Esophagus squamous epithelium (tissue), 5 donors: ENCODE measurements at places on chromosomes 13 and 19.
A peak's percentile ranks its signal among the peaks of the same experiment; 100 is the strongest.

DNA sequence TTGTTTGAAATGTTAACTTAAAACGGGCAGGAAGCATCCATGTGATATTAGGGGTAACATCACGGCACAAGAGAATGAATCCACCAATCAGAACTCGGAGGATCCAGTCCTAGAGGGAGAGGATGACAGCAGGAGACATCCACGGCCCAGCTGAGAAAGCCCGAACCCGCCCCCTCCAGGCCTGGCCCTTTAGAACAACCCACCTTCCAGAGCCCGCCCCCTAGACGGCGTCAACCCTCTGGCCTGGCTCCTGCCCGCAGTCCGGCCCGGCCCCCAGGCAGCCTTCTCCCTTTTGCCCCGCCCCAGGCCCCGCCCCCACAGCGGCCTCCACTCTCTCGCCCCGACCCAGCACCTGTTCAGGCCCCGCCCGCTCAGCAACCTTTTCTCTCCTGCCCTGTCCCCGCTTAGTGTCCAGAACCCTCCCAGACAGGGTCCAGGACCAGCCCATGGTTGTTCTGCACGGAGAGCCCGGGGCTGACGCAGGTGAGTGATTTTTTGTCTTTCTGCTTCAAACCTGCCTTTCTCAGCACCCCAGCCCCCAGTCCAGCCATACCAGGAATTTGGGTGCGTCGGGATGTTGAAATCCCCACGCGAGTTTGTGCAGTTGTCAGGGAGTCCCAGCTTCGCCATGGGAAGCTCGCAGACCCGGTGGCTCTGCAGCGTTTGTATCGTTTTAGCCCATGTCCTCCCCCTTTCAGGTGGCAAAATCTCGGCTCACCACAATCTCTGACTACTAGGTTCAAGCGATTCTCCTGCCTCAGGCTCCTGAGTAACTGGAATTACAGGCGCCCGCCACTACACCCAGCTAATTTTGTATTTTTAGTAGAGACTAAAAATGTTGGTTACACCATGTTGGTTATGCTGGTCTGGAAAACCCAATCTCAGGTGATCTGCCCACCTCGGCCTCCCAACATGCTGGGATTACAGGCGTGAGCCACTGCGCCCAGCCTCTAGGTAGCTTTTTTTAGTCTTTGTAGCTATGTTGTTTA, 16.1 kb downstream of the ZNF816 start:
- no peak overlapping the region for H3K4me3 ChIP-seq
- DNase-seq, result no peak
- no peaks in the 10 kb centered on the region for H3K27me3 ChIP-seq
- peaks cover 22% of the 10 kb centered on the region for H3K36me3 ChIP-seq

DNA sequence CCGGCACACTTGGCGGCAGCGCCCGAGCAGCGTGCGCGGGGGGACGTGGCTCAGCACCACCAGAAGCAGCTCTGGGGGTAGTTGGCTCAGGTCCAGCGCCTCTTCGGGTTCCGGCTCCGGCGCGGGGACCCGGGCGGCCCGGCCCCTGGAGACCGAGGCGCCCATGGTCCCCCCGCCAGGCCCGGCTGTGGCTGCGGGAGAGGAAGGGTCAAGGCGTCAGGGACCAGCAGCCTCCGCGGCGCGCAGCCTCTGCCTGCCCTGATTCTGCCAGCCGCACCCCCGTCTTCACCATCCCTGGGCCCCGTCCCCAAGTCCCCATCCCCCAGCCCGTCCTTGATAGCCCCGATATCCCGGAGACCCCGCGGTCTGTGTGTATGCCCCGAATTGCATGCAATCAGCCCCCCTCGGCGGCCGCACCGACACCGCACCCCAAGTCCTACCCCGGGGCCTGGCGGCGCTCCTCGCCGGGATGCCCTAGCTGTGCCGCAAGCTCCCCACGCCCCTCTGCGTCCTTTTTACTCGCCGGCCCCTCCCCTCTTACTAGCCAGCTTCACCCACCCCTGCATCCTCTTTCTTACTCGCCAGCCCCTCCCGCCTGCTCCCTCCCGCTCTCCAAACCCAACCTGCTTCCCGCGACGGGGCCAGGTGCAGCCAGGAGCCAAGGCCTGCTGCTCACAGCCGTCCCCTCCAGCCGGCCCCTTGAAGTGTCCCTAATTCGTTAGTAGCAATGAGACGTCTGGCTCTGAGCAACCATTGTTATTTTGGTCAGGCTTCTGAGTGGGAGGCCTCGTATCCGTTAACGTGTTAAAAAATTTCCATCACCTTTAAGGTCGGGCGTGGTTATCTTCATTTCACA, at the start of gene FBXO27:
Gene FBXO27, minus strand, starts transcription at position 487 of the 856 bp plus-strand sequence. Its CDS starts 322 bp downstream, at position 165.
- peaks cover 18% of the 10 kb centered on the region for H3K4me1 ChIP-seq
- H3K36me3 ChIP-seq, result peaks cover 15% of the 10 kb centered on the region
- no peak for DNase-seq
- peak within 1 kb of the TSS; percentile 97 for H3K27ac ChIP-seq
- no peaks in the 10 kb centered on the region for H3K27me3 ChIP-seq
- H3K4me3 ChIP-seq, result peak within 1 kb of the TSS; percentile 74

- no peaks in the 10 kb centered on the region for H3K27me3 ChIP-seq
- no peak overlapping the region for H3K4me3 ChIP-seq
- H3K4me1 ChIP-seq, result no peaks in the 10 kb centered on the region
- H3K27ac ChIP-seq, result no peak overlapping the region
These were observed 45.3 kb downstream of the CDK8 start for GRCh38 chr13:26299168-26299750.

DNA sequence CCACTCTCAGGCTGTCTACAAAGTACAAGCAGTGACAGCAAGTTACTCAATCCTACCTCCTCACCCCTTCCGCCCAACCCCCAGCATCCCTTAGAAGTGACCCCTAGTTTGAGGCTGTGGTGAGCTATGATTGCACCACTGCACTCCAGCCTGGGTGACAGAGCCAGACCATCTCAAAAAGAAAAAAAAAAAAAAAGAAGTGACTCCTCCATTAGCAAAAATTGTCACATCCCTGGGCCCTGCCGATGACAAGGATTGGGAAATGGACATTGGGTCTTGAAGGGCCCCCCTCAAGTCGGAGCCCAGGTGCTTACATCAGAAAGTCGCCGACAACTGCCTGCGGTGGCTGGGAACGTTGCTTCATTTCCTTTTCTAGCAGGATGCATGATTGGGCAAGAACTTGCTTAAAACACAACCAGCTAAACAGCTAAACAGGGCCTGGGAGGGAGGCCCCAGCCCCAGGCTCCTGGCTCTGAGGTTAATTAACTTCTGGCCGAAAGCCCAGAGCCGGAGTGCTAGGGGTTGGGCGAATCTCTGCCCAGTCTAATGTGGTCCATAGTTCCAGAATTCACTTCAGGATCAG, 15.3 kb downstream of the RAB3D start:
- peak overlapping the region; percentile 78 for H3K27ac ChIP-seq
- peak; percentile 25 for DNase-seq
- H3K4me1 ChIP-seq, result peaks cover 26% of the 10 kb centered on the region
- peaks cover 44% of the 10 kb centered on the region for H3K36me3 ChIP-seq

DNA sequence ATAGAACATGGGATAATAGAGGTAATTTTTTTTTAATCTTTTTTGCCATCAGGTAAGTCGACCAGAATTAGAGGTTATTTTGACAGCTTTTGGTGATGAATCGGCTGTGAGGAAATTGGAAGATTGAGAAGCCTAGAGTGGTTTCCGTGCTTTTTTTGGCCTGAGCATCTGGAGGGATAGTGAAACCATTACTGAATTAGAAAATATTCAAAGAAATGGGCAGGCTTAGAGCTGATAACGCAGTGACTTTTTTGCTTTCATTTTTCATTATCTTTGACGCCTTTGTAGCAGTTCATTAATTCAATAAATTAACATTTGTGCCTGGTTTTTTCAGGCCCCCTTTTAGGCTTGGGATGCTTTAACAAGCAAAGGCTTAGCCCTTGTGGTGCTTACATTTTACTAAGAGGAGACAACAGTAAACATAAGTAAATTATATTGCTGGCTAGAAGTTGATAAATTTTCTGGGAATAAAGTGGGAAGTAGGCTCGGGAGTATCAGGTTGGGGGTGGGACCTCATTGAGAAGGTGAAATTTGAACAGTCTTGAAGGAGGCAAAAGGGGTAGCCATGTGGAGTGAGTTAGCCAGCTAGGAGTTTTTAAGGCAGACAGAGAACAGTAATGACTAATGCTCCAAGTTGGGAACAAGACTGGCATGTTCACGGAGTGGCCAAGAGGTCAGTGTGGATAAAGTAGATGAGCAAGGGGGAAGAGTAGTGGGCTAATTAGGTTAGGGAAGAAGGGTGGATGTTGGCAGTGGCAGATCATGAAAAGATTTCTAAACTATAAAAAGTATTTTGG, 36.5 kb downstream of the GTF2F2 start:
- no peak for DNase-seq
- H3K4me3 ChIP-seq, result no peak overlapping the region
- H3K36me3 ChIP-seq, result no peaks in the 10 kb centered on the region

- no peak for DNase-seq
- H3K4me1 ChIP-seq, result no peaks in the 10 kb centered on the region
- H3K27me3 ChIP-seq, result no peaks in the 10 kb centered on the region
- H3K4me3 ChIP-seq, result peak overlapping the region; percentile 73
- peaks cover 34% of the 10 kb centered on the region for H3K36me3 ChIP-seq
These were observed 1.7 kb downstream of the KLF5 start for GRCh38 chr13:73060251-73061160.

- DNase-seq, result no peak
- no peak overlapping the region for H3K4me3 ChIP-seq
- H3K4me1 ChIP-seq, result no peaks in the 10 kb centered on the region
- no peak overlapping the region for H3K27ac ChIP-seq
- no peaks in the 10 kb centered on the region for H3K27me3 ChIP-seq
- H3K36me3 ChIP-seq, result no peaks in the 10 kb centered on the region
These were observed 394.9 kb downstream of the DLEU7 start for GRCh38 chr13:50448535-50448998.

GRCh38 chr13:112356190-112356589, 20.0 kb upstream of the SPACA7 start:
- no peaks in the 10 kb centered on the region for H3K4me1 ChIP-seq
- H3K4me3 ChIP-seq, result no peak overlapping the region
- H3K36me3 ChIP-seq, result no peaks in the 10 kb centered on the region

DNA sequence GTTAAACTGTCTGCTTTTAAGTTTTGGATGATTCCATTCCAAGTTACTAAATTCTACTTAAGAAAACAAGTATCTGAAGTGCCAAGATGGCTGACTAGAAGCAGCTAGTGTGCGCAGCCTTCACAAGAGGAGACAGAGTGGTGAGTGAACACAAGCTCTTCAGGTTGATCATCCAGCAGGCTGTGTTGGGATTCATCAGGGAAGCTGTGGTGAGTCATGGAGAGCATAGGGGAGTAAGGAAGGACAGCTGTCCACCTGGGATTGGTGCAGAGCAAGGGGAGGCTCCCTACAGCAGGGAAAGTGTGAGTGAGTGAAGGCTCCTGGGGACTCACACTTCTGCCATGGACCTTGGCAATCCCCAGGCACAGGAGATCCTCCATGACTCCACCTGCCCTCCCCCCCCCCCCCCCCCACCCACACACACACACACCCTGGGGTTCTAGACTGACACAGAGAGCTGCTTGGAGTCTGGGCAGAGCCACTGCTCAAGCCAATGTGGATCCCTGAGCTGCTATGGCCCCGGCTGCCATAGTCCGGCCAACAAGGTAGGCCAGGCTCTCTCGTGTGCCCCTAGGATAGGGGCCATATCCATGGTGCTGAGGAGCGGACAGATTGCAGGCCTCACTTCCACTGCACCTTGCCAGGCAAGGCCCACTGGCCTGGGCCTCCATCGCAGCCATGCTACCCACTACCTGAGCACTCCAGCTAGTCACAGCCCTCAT, 23.5 kb downstream of the SLC25A15 start:
- no peak for DNase-seq
- H3K4me1 ChIP-seq, result no peaks in the 10 kb centered on the region
